CD4-positive, alpha-beta T cell treated with Interleukin-15 for 1 hour (primary cell): ENCODE measurements at places on chromosomes 5 and 9.

DNA sequence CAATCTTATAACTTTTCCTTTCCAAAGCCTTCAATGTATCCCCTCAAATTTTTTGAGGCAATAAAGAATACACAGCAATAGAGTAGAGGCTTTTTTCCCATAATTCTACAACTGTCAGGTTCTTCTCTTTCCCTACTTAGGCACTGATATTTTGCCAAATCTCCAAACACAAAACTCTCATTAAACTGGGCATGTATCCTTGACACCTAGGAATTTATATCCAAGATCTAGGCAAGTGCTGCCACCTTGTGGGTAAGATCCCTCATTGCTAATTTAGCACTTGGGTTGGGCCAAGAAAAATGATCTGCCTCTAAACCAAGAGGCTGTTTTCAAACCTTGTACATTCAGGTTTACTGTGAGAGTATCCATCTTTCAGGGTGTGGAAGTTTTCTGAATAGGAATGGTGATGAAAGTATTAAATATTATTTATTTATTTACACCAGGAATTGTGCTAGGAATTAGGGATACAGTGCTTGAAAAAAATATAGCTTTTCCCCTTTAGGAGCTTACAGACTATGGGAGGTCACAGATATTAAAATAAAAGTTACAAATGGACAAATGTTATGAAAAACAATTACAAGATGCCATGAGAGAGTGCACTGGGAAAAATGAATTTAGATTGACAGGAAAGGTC lies 17.6 kb downstream of the TSTD2 start:
- DNase-seq, result peak; percentile 46

DNA sequence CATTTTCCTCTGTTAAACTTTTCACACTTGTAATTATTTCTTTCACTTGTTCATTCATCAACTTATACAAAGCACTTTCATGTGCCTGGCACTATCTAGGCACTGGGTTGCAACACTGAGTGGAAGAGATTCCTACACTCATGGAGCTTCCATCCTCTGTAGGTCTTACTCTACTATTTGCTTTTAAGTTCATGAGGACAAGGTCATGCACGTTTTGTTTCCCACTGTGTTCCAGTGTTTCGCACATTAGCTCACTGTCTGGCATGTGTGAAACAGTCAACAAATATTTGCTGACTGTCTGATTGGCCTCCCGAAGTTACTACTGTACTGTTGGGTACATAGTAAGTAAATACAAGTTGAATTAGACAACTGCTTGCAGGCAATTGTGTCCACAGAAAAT lies 87.9 kb upstream of the IFNK start:
- DNase-seq, result no peak

DNA sequence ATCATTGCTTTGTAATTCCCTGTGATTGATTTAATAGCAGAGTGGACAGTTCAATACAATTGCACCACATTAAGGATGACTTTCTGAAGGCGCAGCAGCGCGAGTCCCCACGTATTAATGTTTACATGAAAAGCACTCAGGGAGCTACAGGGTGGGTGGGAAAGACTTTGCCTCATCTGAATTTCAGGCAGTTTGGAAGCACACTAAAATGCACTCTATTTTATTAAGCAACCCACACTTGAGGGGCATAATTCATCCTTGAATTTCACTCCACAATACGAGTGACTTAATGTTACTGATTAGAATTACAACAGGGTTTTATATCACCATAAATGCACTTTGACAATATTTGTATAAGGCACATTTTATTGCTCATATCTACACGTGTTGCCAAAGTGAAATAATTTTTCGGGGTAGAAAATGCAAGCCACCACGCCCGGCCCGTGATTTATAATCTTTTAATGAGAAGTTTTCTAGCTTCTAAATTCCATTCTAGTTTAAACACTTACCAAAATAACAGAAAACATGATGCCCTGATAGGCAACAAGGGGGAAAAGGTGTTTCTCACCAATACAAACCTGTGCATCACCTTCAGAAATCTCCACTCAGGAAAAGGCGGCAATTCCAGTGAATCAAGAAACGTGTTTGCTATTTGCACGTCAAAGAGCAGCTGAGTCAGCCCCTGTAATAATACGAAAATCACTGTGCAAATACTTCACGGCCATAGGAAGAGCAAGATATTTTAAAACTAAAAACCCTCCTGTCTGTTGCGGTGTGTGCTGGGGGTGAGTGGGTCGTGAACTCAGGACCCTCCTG lies 40.5 kb downstream of the IRX4 start:
- DNase-seq, result no peak

DNA sequence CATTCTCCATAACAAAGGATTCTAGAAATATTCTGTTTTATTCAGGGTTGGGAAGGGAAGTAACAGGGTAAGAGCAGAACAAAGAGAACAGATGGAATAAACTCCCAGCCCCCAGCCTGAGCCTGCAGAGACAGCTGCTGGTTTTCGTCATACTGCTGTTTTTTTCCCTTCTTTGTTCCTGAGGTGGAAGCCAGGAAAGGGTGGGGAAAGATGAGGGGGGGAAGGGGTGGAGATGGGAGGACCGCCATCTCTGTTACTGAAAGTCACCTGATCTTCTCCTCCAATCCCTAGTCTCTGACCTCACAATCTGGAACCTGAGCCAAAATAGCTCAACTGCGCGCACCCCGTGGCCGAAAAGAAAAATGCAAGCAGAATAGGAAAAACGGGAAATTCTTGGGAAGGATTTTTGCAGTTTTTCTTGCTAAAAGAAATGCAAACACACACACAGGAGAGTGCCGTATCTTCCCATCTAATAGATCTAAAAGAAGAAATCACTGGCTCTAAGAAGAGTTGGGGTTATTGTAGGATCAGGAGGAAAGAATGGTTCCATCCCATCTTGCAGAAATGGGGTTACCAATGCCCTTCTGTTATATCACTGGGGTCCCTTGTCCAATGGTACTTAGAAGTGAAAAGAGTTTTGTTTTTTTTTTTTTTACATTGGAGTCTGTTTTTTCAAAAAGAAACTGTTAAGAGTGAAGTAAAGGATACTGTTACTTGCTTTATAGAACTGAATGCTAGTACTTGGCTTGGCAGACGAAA lies 57.9 kb downstream of the DIAPH1 start:
- DNase-seq, result no peak

- no peak for DNase-seq
Observed at GRCh38 chr5:88188458-88189132, 80.0 kb downstream of the TMEM161B start.

DNA sequence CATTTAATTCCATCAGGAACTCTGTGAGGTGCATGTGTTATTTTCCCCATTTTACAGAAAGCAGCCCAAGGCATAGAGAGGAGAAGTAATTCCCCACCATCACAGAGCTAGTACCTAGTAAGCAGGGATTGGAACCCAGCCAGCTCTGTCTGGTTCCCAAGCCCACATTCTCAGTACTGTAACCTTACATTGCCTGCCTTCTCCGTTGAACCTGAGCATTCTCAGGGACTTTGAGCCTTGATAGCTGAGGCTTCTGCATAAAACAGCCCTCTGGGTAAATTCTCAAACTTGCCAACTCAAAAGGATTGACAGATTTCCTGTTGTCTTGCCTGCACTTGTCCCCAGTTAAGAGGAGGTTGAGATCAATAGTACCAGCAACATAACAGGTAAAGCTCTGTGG lies 9.2 kb upstream of the GLE1 start:
- no peak for DNase-seq

DNA sequence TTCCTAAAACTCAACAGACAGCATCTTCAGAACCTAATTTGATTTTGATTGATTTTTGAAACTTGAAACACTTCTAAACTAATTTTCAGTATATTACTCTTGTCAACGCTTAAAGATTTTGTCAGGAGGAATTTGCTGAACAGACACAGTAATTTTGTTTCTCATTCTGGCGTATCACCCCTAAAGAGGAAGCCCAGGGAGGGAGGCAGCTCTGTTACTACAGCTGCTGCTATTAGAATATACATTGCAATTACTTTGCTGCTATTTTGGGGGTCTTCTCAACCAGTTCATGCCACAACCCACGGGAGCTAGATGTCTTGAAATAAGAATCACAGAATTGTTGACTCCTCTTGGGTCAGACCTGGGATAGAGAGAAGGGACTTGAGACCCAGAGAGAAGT lies 122.6 kb downstream of the TLR4 start:
- DNase-seq, result no peak

DNA sequence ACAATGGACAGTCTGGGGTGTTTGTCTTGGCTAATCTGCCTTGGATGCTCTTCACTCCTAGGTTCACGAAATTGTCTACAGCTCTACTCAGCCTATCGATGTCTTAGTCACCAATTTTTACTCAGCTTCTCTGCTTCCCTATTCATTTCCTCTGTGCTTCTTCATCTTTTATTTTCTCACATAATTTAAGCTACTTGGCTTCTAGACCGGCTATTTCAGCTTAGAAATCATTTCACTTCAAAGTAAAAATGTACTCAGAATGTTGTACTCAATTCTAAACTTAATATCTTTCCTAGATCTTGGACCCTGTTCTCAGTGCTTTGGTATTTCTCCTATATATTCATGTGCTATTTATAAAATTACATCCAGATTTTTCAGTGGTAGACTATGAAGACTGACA lies 430.0 kb upstream of the FTMT start:
- no peak for DNase-seq

GRCh38 chr9:35726931-35727330 lies 5.1 kb downstream of the TLN1 start:
- peak; percentile 67 for DNase-seq

- DNase-seq, result no peak
Observed at GRCh38 chr9:128419061-128419925, 1.4 kb upstream of the CERCAM start.

- no peak for DNase-seq
Observed at GRCh38 chr9:7086389-7086788, 328.6 kb downstream of the KDM4C start.

DNA sequence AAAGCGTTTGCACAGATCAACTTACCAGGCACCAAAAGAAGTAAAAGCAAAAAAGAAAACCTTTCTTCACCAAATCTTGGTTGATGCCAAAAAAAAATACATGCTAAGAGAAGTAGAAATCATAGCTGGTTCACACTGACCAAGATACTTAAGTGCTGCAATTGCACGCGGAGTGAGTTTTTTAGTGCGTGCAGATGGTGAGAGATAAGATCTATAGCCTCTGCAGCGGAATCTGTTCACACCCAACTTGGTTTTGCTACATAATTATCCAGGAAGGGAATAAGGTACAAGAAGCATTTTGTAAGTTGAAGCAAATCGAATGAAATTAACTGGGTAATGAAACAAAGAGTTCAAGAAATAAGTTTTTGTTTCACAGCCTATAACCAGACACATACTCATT lies 36.4 kb upstream of the CCDC152 start:
- DNase-seq, result no peak

DNA sequence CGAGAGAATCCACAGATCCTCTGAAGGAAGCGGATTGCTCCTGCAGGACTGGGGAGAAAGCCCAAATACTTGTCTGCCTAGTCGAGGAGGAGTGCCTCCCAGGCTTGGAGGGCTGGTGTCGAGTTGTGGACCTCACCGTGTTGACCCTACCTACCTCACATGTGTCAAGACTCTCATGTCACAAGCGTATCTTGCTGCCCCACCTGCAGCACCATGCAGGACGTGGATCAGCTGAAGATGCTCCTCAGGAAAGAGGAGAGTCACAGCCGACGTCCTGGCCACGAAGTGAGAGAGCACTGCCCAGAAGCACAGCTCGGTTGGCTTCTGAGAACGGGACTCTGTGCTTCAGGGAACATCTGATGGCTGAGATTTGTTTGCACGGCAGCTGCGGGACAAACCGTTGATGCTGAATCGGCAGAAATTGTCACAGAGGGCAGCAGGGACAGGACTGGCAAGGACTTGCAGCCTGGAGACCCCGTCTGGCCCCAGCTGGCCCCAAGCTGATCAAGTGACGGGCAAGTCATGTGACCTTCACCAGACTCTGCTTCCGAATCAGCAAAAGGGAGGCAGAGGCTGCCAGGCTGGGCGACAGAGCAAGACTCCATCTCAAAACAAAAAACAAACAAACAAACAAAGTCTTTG lies 119.1 kb upstream of the ITGA1 start:
- DNase-seq, result no peak

DNA sequence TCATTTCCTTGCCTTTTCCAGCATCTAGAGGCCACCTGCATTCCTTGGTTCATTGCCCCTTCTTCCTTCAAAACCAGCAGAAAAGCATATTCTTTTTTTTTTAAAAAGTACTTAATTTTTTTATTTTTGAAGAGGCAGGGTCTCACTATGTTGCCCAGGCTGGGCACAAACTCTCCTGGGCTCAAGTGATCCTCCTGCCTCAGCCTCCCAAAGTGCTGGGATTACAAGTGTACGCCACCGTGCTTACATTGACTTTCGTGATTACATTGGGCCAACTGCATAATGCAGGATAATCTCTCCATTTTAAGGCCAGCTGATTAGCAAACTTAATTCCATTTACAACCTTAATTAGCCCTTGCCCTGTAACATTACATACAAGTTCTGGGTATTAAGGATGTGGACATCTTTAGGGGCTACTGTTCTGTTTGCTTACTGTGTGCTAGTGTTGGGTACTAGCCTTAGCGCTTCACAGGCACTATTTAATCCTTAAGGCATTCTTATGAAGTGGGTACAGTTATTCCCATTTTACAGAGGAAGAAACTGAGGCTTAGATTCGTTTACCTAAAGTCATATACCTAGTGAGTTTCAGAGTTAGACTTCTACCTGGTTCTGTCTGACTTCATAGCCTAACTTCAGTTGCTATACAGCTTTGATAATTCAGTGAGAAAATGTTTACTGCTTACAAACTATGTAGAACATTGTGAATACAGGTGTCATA lies 33.7 kb downstream of the SLC25A51 start:
- DNase-seq, result no peak

DNA sequence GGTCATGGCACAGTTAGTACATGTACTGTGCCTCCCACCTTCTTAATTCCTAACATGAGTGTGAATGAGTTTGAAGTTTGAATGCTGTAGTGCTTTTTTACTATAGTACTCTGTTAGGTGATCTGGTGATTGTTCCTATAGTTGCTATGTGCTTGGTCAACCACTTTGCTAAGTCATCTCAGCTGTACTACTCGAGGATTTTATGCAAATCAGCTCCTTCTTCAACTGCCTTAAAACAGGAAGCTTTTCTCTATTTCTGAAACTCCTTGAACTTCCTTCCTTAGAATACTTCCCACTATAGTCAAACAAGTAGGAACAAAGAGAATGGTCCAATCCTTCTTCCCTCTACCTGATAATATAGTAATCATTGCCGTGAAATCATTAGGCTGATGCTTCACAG lies 219.6 kb downstream of the CTNND2 start:
- DNase-seq, result no peak

DNA sequence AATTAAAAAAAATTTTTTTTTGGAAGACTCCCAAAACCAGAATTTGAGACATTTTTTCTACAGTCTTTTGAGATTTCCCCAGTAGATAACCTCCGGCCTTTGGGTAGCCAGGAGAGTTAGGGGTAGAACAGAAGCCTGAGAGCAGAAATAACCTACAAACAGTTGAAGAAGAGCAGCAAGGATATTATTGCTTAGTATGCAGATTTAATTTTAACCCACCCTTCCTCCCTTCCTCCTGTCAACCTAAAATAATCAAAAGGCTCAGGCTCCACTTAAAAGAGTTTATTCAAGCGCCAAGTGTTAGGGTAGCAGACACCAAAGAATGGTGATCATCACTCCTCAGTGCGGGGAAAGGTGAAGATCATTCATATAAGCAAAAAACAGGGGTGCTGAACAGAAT lies 17.4 kb upstream of the FAM120A start:
- no peak for DNase-seq
